C1 segment of cervical spinal cord (tissue), 14 donors: ENCODE measurements at places on chromosomes 5 and 9.

GRCh38 chr5:80565330-80565729 lies 4.8 kb downstream of the ANKRD34B start:
- no peak for DNase-seq

DNA sequence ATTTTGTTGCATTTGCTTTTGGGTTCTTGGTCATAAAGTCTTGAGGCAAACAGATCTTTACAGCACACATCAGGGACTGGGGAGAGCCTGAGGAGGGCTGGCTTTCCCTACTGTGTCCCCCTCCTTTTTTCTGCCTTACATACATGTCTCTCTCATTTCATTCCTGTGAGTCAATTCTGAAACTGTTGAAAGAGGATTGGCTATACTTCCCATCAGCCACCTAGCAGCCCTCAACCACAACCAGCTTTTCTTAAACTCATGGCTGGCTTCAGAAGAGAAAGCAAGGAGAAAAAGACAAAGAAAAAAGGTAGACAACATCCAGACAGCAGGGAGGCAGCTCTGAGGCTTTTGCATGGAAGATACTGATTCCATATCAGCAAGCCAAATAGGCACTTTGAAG lies 374.8 kb upstream of the KIF2A start:
- no peak for DNase-seq

DNA sequence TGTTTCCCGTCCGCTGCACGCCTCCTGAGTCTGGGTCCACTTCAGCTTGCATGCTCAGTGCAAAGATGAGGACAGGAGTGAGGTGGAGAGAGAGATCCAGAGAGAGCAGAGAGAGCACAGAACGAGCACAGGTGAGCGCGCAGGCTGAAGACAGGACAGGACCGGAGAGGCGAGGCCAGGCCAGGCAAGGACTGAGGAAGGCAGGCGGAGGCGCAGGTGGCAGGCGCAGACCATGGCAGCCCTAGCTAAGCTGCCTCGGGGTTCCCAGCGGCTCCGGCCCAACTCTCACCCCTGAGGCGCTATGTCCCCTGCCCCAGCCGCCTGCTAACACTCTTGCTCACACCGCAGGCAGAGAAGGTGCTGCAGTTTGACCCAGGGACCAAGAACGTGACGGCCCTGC lies 9.7 kb downstream of the GRIN1 start:
- DNase-seq, result no peak

DNA sequence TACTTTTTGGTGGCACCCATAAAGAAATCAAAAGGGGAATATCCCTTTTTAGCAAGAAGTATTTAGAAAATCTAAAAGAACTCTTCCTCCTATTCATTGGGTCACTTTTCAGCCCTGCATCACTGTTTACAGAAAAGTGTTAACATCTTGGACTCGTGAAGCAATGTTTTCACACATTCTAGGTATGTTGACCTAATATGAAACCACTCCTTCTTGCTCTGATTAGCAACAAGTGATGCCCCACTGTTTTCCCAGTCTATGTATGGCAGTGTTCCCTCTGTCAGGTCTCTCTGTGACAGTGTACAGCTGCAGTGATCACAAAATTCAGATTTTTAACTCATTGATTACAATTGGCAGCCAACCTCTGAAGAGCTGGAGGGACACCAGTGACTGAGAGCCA lies 148.2 kb upstream of the SLC12A2 start:
- DNase-seq, result no peak
